EH (cell line): ENCODE measurements at places on chromosomes 7 and 10.

DNA sequence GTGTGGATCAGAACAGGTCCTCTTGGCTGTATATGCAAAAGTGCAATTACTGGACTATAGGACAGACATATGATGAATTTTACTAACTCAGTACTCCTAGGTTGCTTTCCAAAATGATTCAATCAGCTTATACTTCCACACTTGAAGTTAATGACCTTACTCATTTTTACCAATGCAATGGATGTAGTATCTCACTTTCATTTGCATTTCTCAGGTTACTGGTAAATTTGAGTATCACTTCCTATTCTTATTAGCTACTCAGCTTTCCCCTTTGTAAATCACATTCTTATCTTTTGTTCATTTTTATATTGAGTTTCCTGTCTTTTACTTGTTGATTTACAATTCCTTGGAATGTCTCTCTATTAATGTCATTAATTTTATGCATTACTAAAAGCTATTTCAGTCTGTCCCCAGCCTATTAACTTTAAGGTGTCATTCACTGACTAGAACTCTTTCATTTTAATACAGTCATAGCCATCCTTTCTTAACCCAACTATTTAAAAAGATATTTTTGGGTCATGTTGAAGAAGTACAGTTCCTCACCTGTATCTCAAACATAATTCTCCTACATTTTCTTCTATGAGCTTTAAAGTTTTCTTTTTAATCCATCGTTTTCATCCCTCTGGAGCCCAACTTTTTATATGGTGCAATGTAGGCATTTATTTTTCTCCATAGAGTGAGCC, 88.6 kb downstream of the VIM start:
- DNase-seq, result no peak

GRCh38 chr7:37408291-37409228, 40.1 kb downstream of the ELMO1 start:
- no peak for DNase-seq

DNA sequence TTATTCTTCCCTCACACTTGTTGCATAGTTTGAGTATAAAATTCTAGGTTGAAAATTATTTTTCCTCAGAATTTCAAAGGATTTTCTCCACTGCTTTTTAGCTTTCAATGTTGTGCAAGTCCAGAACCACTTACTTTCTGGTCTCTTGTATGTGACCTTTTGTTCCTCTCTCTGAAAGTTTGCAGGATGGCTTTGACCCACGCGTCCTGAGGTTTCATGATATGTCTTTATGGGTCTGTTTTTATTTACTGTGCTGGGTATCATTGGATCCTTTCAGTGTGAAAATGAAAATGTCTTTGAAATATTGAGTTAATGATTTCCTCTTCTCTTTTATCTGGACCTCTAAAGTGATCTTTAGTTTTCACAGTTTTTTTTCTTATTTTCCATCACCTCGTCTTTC, 38.5 kb downstream of the C1GALT1 start:
- no peak for DNase-seq

DNA sequence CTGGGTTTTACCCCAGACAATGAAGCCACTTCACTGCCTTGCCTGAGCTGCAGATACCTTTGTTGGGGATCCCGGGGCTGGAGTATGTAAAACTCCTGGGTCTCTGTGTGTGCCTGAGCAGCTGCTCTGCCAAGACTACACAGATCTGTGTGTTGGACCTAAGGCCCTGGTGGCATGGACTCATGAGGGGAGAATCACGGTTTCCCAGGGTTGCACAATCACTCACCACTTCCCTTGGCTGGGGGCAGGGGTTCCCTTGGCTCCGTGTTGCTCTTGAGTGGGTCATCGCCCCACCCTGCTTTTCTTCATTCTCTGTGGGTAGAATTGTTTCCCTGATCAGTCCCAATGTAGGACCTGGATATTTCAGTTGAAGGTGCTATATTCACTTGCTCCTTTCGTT, 13.9 kb upstream of the TBATA start:
- peak; percentile 25 for DNase-seq

DNA sequence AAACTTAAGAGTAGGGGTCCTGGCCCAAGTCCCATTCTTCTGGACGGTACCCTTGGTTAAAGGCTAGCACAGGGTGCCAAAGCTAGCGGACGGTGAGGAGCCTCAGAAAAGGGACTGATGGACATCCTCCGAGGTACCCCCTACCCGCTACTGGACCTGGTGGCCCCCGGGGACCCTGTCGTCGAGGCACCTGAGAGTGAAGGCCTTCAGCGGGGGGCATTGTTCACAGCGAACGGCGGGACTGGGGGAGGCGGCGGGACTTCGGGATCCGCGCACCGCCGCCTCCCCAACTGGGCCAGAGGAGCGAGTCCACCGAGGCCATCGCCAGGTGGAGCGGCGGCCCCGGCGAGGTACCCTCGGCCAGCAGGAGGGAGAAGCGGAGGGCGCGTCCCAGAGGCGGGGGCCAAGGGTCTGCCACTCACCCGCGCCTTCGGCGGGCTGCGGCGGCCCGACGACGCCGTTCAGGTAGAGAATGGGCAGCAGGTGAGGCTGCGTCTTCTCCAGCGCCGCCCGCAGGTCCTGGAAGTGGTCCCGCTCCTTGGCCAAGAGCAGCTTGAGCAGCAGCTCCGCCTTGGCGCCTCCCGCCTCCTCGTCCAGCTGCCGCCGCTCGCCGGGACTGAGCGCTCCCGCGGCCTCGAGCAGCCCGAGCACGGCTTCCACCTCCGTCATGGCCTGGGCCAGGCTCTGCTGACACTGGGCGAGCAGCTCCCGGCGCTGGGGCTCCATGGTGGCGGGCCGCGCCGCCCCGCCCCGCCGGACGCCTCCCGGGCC, 575 bp downstream of the DLG5 start:
- DNase-seq, result peak; percentile 49

DNA sequence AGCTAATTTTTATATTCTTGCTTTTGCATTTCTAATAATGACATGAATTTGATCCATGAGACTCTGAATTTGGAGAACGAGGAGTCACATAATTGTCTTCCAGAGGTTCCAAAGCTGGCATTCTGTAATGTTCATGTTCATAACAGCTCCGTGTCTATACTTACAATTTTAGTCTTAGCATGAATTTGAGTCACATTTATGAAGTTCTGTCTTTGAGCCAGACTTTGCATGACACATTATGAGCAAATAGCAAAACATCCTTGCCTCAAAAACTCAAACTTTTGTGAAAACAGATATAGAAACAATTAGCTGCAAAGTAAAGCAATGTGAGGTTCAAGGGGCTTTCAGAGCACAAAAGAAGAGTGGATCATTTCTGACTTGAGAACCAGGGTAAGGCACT, 44.5 kb upstream of the CAV2 start:
- DNase-seq, result peak; percentile 79

DNA sequence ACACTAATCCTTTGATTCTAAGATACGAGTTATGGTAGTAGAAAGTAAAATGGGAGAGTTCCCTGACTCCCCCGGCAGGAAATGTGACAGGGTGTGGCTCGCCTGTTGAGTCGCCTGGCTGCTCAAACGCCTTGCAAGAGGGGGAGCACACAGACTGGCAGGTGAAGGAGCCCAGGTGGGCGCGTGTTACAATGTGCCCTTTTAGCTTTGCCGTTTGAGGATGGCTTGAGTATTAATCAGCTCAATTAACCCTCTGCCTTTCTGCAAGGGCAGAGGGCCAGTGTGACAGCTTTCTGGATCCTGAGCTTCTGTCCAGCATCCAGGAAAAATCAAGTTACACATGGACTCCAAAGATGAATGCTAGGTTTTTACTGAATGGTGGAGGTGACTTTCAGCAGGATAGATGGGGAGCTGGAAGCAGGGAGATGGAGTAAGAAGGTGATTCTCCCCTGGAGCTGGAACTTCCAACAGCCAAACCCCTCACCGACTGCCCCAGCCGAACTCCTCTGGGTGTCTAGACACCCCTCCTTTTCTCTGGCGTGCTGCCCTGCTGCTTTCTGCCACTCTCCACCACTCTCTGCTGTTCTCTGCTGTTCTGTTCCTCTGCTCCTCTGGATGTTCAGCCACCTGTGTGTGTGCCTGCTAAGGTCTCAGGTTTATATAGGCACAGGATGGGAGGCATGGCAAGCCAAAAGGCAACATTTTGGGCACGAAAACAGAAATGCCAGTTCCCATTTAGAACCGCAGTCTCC, 548.8 kb upstream of the KCND2 start:
- DNase-seq, result no peak

GRCh38 chr10:102106998-102107397, 13.2 kb downstream of the LDB1 start:
- DNase-seq, result no peak

DNA sequence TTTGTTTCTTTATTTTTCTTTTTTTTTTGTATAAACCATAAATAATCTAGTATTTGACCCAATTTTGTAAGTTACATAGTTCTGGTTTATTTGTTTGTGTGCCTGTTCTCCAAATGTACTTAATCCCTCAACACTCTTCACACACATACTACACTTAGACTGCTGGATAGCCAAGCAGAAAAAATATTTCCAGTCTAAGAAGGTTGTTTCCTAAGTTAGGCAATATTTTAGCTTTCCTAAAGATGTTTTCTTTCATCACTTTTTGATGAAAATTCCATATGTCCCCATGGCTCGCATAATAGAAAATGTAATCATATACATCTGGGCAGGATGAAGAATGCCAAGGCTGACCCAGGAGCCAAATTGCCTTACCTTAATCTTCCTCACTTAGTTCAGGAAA, 105.3 kb downstream of the PPP1R3A start:
- no peak for DNase-seq

- no peak for DNase-seq
Observed at GRCh38 chr10:71727105-71727737, 7.6 kb upstream of the C10orf105 start.

DNA sequence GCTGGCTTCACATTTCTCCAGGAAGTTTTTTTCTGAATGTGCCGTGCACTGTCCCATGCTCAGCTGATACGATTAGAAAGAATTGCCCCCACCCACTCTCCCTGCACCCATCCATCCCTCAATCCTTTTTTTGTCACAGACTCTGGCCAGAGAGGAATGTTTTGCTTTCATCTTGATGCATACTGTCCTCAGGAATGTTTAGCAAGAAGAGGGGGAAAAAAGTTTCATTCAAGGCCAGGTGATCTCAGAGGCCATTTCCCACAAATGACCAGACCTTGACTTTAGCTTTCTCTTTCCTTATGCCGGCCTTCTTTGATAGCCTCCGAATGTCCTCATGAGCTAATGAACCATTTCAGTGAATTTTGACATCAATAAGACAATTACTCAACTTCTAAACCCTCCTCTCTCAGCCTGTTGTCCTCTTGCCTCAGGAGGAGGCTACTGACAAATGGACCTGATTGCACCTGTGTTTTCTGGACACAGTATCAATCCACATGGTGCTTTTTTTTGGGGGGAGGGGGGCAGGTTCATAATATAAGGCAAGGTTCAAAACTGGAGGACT, 105.0 kb upstream of the KLF6 start:
- DNase-seq, result peak; percentile 87

DNA sequence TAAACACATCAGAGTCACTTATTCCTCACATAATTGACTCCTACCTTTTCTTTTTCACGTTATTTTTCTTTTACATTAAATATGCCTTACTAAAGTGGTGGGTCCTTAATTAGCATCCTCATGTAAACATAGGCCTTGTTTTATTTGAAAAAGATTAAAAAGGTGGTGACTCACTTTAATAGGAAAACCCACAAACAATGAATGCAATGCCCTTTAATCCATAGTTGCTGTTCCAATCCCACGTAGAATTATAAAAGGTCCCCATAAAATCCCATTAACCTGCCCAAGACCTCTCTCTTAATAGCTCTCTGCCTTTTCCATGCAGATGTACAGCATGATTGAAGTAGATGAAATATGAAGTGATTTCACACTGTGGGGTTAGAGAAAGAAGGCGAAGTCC, 32.2 kb downstream of the SLC16A12 start:
- no peak for DNase-seq

GRCh38 chr10:88744002-88744401, 15.8 kb upstream of the LIPN start:
- no peak for DNase-seq

DNA sequence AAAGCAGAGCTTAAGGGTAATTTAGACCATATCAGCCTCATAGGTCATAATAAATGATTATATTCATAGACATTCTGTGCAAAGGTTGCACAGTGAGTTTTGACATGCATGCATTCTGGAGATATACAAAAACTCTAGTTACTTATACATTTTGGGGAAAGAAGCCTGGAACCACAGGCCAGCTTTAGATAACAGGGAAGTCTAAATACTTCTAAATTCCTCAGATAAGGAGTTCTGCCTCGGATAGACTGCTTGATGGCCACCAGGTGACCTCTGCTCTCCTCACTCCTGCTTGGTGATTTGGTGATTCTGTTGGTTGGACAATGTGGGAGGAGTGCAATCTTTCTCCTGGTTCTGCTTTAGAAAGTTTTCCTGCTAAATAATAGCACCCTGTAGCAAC, 77.9 kb downstream of the SGMS1 start:
- DNase-seq, result no peak

GRCh38 chr10:77004917-77005564, 632.6 kb downstream of the KCNMA1 start:
- peak; percentile 68 for DNase-seq

DNA sequence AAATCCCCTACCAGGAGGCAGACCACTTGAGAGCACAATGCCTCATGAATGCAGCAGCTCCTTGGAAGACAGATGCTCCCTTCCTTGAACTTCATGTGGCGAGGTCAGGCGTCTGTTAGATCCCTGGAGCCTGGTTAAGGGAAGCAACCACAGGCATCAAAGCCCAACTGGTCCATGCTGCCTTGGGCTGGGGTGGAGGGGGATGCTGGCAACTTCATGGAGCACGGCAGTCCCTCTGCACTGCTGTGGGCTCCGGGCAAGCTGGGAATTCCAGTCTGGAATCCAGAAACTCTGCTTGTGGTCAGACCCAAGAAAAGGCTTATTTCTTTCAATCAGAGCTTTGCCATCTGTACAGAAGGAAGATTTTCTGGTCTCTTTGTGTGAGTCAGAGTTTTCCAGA, 130.4 kb downstream of the PFKFB3 start:
- peak; percentile 9 for DNase-seq

GRCh38 chr7:133355325-133355708, 102.4 kb downstream of the EXOC4 start:
- peak; percentile 82 for DNase-seq
